ENCODE measurements at places on chromosomes 16 and 17.

GRCh38 chr17:56000411-56000810 is 152.9 kb upstream of the ANKFN1 start:
- DNase-seq, result no peak

GRCh38 chr16:6562986-6563385 is 769.7 kb upstream of the RBFOX1 start:
- no peak for DNase-seq

- DNase-seq, result no peak
Observed at GRCh38 chr17:62792447-62792800, 15.7 kb downstream of the MARCHF10 start.

GRCh38 chr17:48720266-48721008 is 1.9 kb downstream of the PRAC1 start:
- DNase-seq, result no peak

GRCh38 chr16:23729503-23730424 is 16.7 kb upstream of the ERN2 start:
- no peak for DNase-seq

DNA sequence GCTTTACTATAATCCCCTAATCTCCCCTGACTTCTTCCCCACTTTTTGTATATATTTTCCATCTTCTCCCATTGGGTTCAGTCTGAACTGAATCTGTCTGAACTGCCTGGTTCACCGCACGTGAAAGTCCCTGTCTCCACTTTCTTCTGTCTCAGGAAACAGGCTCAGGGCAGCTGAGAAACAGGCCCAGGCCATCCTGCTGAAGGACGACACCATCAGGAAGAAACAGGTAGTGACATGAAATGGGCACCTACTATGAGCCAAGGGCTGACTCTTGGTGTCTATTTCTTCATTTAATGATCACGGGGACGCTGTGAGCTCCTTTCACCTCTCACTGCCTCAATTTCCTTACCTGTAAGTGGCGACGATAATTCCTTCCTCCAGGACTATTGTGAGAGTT is 90.5 kb upstream of the HSBP1 start:
- no peak for DNase-seq

GRCh38 chr17:58587713-58588117 is 73.3 kb upstream of the MTMR4 start:
- DNase-seq, result peak; percentile 31

DNA sequence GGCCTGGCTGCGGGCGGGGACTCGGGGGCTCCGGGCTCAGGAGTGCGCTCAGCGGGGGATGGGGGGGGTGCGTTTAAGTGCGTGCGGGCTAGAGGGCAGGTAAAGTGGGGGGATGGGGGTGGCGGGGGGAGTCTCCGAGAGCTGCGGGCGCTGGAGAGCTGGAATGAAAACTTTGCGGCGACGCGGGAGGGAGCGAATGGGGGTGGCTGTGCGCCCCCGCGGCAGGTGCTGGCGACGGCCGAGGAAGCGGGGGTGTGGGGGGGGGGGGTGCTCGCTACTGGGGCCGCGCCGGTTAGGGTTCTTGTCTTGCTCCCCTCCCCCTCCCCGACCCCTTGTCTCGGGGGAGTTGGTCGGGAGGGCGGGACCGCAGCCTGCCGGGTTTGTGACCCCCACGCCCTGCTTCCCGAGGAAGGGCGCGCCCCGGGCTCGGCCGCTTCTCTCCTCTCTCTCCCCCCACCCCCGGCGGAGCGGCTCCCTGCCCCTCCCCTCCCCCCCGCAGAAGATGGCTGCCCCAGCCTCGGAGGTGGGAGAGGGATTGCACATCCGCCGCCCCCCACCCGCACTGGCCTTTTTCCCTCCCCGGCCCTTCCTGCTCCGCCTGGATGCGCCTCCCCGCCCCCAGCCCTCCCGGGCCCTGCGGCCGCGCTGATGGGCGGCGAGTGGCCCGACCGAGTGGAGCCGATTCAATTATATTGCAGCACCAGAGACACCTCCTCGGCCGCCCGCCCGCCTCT is 649 bp downstream of the GSE1 start:
- peak; percentile 17 for DNase-seq

GRCh38 chr17:15413101-15413771 is 54.2 kb downstream of the CDRT4 start:
- no peak for DNase-seq

DNA sequence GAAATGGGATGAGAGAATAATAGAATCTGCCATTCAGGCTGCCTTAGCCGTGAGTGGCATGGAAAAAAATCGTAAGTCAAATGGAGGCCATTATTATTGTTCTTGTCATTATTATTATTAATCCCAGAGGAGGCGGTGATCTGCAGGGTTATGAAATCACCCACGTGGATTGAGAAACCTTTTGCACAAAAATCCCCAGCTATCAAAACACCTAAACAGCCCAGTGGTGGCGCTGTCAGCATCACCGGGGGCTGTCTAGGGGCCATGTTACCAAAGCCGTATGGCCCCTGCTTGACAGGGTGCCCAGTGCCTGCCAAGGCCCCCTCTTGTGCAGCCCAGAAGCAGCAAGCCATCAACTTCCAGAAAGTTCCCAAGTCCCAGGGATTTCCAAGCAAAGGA is 25.2 kb downstream of the CNGB1 start:
- DNase-seq, result no peak

DNA sequence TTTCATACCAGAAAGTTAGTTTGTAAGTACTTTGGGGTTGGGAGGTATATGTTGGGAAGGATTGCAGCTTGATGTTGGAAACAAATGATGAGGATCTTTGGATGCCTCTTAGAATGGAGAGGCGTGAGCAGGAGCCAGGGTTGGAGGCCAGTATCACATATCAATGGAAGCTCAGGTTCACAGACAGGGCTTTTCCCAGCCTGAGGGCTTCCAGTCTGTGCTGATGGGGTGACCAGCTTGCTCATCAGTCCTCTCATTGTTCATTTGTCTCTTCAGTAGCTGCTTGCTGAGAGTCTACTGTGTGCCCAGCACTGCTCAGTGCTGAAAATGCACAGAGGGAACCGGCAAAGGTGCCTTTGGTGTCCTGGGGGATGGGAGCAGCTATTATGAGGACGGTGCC is 5.8 kb downstream of the DNAAF1 start:
- DNase-seq, result no peak

DNA sequence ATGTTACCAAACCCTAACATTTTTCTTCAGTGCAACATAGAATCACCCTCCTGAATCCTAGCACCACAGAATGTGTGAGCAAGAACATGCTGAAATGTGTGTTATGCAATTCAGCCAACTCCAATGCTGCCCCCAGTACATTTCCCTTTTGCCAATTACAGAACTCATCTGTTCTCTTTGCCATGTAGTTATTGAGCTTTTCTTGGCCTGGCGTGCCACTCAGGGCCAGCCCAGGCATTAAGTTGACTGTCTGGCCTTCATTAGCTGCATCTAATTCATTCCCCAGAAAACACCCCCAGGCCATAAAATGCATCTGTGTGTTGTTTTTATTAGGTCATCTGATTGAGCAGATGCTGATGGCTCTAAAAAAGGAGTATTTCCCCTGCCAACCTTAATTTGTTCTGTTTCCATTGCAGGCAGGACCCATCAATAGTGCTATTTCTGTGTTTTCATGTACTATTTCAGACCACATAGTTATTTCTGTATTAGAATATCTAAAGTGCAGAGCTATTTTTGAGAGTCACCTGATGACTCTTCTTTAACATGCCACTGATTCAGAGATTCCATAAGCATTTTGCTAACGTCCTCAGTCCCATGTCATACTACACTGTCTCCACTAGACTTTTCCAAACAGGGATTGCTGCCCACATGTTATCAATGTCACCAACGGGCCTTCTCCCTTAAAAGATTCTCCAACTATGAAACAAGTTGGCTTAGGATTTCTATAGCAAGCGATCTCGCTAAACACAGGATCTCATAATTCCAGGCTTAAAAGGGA is 969.7 kb downstream of the CDH11 start:
- no peak for DNase-seq

- DNase-seq, result no peak
Observed at GRCh38 chr17:34252095-34252443, 3.0 kb upstream of the CCL2 start.

DNA sequence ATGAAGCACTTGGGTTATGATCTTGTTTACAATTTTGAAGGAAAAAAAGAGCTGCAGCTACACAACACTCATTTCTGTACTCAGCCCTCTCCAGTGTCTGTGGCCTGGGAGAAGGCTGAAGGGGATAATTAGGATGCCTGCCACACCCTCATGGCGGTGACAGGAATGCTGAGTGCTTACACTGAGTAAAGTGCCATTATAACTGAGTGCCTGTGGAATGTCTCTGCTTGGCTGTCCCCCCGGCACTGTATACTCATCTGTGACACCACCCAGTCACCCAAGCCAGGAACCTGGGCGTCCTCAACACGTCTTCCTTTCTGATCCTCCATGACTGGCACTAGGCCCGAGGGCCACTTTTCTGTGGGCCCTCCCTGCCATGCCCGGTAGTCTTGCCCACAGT is 3.5 kb upstream of the MRPL38 start:
- DNase-seq, result no peak

DNA sequence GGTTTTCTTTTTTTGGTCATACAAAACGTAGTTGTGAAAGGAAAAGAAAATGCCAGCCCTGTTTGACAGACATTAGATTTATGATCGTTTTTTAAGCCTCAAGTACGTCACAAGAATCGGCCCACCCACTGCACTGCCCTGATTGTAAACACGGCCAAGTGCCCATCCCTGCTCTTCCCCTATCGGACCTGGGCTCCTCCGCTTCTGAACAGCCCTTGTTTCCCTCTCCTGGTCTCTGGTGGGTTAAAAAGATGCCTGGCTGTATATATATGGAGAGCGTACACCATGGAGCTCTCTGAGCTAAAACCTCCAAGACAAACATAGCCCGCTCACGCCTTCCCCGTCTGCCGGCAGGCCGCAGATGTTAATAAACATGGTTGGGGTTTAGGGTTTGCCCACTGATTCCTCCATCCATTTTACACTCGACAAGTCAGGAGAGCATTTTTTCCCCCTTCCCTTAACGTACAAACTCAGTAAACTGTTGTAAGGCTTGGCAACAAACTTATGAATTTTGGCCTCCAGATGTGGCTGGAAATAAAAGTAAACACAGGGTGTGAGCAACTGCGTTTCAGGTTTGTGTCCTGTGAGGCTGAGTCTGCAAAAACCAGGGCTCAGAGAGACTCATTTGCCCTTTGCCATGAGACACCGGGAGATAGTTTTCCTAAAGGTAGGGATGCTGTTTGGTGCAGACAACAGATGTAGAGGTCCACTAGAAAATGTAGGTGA is 325.9 kb downstream of the SOX9 start:
- no peak for DNase-seq

GRCh38 chr16:83700918-83701317 is 106.9 kb upstream of the HSBP1 start:
- no peak for DNase-seq

DNA sequence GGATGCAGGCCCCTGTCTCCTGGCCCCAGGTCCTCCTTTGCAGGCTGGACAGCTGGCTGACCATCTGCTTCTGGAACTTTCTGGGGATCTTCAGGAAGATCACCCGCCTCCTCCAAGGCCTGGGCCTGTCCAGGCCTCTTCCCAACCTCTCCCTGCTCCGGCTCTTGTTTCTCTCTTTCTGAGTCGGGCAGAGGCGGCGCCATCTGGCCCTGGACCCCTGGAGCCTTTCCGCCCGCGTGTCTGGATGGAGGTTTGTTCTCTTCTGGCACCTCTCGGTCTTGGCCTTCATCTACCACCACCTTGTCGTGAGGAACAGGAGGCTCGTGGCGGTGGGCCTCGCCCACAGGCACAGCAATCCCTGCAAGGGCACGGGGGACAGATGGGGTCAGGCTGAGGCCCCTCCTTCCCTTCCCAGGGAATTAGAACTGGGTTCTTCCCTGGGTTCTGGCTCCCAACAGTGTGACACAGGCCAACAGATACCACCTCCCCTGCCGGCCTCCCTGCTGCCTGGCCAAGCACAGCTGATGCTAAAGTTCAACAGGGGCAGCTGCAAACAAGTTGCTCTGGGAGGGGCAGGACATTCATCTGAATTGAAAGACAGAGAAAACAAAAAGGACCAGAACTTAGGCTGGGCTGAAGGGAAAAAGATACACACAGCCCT is 13.3 kb downstream of the NDUFAF8 start:
- DNase-seq, result no peak

DNA sequence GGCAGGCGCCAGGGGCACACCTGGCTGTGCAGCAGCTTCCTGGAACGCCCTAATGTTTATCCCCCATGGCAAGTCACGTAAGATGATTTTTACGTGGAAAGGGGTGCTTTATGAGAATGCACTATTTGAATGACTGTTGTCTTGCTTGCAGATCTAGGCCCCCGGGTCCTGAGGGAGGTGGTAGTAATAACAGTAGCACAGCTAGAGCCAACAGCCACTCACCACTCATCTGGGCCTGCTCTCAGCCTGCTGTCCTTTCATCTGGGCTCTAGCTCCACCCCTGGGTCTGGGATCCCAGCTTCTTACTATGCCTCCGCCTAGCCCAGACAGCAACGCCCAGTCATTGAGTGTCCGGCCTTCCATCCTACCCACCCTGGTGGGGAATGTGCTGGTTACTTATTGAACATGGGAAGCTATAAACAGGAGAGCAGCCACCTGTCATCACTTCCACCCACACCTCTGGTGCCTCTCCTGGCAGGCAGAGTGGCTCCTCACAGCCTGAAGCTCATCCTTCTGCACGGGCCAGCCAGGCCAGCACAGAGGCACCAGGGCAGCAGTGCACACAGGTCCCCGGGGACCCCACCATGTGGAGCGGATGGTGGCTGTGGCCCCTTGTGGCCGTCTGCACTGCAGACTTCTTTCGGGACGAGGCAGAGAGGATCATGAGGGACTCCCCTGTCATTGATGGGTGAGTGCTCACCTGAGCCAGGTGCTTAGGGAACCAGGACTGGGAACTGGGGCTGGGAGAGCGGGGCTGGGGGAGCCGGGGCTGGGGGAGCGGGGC is 16.6 kb downstream of the DPEP1 start:
- no peak for DNase-seq

DNA sequence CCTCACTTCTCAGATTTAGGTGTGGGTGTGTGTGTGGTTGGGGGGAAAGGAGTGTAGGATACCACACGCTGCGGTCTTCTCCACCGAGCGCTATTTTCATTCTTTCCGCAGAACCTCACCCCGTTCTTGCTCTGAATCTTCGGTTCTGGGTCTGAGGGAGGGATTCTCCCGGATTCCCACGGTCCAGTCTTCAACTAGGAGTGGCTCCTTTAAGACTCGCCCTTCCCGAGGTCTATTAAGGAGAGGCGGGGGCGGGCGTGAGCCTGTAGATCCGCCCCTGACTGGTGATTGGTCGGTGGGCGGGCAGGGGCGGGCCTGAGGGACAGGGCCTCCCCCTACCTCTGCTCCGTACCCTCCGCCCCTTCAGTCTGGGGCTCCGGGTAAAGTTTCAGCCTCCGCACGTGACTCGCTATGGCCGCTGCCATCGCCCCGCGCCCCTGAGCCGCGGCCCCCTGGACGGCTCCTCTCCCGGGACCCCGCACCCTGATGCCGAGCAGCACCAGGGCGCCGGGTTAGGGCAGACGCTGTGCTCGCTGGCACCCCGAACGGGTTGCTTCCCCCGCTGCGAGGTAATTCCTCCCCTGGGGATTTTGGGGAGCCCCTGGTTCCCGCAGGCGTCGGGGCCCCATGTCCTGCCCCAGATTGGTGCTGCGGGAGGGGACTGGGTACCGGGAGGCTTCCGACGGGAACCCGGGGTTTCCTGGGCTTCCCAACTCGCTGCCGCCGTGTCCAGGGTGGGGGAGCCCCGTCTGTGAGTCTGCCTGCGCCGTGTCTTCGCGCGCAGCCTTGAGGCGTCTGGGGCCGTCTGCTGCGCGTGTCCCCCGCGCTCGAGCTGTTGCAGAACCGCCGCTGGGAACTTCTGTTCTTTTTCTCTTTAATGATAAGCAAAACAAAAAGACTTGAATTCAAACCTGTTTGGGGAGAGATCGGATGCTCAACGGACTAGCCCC is 9.2 kb downstream of the RARA start:
- peak; percentile 85 for DNase-seq
